ENCODE measurements at places on chromosomes 16 and 17.

GRCh38 chr16:1689853-1690252 is 11.8 kb downstream of the JPT2 start:
- H3K27me3 ChIP-seq: no peaks in the 10 kb centered on the region
- H3K4me3 ChIP-seq: no peak overlapping the region
- no peaks in the 10 kb centered on the region for H3K4me1 ChIP-seq

- H3K27ac ChIP-seq: no peak overlapping the region
- no peaks in the 10 kb centered on the region for H3K27me3 ChIP-seq
- H3K4me1 ChIP-seq: no peaks in the 10 kb centered on the region
- no peak for ATAC-seq
- H3K4me3 ChIP-seq: no peak overlapping the region
- H3K36me3 ChIP-seq: no peaks in the 10 kb centered on the region
These were observed 18.2 kb downstream of the NLRC5 start for GRCh38 chr16:57007530-57007929.

- H3K4me3 ChIP-seq: no peak overlapping the region
- H3K36me3 ChIP-seq: no peaks in the 10 kb centered on the region
- ATAC-seq: no peak
- H3K27ac ChIP-seq: no peak overlapping the region
These were observed 250.4 kb downstream of the MRTFB start for GRCh38 chr16:14321542-14321941.

GRCh38 chr17:62852195-62852594 is 44.1 kb upstream of the MARCHF10 start:
- H3K4me1 ChIP-seq: no peaks in the 10 kb centered on the region
- H3K4me3 ChIP-seq: no peak overlapping the region
- no peak for ATAC-seq
- H3K27me3 ChIP-seq: no peaks in the 10 kb centered on the region

DNA sequence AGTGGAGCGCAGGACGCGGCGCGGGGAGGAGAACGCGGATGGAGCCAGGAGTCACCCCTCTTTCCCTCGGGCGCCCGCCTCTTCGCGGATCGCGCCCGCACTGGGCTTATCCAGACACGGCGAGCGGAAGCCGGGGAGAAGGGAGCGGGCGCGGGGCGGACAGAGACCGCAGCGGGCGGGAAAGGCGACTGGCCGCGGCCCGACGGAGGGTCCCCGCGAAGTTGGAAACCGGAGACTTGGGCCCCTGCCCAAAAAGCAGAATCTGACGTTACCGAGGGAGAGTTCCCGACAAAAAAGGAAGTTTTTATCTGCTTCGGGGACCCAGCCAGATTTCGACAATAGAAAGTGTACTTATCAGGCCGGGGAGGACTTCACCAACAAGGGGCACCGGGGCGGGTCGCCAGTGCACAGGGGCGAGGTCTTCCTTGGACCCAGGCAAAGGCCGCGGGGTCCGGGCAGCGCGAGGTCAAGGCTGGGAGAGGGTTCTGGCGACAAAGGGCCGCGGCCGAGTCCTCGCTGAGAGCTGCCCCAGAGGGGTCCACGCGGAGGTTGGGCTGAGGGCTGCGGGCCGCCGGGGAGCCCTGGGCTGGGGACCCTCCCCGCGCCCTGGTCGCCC is 519 bp downstream of the ST6GALNAC2 start:
- no peak overlapping the region for H3K27ac ChIP-seq
- ATAC-seq: peak; percentile 26
- peak overlapping the region; percentile 32 for H3K4me3 ChIP-seq

GRCh38 chr16:54696970-54697369 is 233.7 kb upstream of the IRX5 start:
- H3K4me1 ChIP-seq: no peaks in the 10 kb centered on the region
- no peak overlapping the region for H3K27ac ChIP-seq
- no peak overlapping the region for H3K4me3 ChIP-seq
- ATAC-seq: no peak

- no peak for ATAC-seq
- no peak overlapping the region for H3K27ac ChIP-seq
- H3K27me3 ChIP-seq: peaks cover 35% of the 10 kb centered on the region
These were observed 9.0 kb upstream of the TBC1D3B start for GRCh38 chr17:36185416-36185815.

DNA sequence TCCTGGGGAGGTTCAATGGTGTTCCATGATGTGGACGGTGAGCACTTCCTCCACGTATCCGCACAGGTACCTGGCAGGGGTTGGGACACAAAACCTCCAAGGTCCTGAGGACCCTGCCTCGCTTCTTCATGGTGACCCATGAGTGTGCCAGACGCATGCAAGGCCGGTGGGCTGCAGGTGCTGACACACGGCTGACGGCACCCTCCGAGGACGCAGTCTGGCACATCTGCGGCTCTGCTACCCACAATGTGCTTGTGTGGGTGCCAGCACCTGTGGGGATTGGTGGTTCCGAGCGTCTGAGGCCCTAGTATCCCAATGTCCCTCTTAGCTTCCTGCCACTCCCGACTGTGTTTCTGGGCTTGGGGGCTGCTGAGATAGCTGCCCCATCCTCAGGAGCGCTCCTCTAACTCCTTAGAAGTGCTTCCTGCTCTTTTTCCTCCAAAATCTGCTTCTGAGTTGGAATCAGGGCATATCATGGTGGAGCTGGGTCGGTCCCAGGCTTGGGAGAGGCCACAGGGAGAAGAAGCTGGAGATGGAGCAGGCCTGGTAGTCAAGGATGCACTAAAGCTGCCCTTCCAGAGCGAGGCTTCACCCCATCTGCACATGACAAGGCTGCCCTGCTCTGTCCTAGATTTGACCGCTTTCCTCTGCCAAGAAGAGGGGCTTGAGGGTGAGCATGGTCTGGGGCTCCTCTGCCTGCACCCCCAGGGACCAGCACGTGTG is 1.6 kb downstream of the CYGB start:
- peak overlapping the region; percentile 56 for H3K4me3 ChIP-seq
- peaks cover 77% of the 10 kb centered on the region for H3K4me1 ChIP-seq
- no peaks in the 10 kb centered on the region for H3K36me3 ChIP-seq
- H3K27me3 ChIP-seq: peaks cover 50% of the 10 kb centered on the region

- peak; percentile 65 for ATAC-seq
- H3K27ac ChIP-seq: peak overlapping the region; percentile 14
- no peaks in the 10 kb centered on the region for H3K27me3 ChIP-seq
- peaks cover 77% of the 10 kb centered on the region for H3K4me1 ChIP-seq
These were observed 8.4 kb downstream of the ZNF652 start for GRCh38 chr17:49353607-49354006.

GRCh38 chr16:12098429-12099310 is 122.1 kb downstream of the SNX29 start:
- no peak for ATAC-seq
- no peaks in the 10 kb centered on the region for H3K4me1 ChIP-seq
- no peak overlapping the region for H3K27ac ChIP-seq
- H3K4me3 ChIP-seq: no peak overlapping the region

- H3K4me1 ChIP-seq: no peaks in the 10 kb centered on the region
- ATAC-seq: no peak
- H3K4me3 ChIP-seq: no peak overlapping the region
- no peak overlapping the region for H3K27ac ChIP-seq
- H3K27me3 ChIP-seq: peaks cover 6% of the 10 kb centered on the region
- no peaks in the 10 kb centered on the region for H3K36me3 ChIP-seq
These were observed 19.3 kb upstream of the ADCY9 start for GRCh38 chr16:4135537-4135936.

DNA sequence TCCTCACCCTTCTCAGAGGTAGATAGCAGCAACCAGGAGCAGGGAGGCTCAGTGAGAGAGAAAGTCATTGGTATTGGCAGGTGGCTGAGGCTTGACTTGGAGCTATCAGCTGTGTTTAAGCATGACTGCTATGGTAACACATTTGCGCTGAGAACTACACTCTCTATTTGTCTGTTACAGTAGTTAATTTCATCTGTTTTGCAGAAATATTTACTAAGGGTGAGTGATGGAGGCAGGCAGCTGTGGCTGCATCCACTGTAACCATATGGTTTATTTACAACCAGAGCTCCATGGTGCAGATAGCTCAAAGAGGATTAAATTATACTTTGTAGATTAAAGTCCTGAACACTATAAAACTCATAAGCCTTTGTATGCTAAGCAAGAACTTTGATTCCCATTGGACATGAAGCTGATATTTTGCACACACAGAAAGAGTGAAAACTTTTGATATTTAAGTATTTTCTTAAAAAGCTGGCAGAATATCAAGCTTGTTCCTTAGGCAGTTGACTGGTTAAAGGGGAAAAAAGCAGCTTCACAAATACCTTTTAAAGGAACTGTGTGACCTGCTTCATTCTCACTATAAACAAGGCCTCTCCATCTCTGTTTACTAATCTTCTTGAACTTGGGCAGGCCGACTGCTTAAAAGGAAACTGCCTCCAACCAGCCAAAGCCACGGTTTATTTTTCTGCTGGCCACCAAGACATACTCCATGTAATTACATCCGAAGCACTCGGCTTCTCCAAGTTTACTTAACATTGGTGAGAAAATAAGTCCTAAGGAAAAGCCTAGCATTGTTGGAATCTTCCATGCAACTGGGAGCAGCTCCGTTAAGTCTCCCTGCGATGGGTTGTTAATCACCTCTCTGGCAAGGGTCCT is 299.8 kb upstream of the ZFHX3 start:
- H3K27me3 ChIP-seq: peaks cover 7% of the 10 kb centered on the region
- no peaks in the 10 kb centered on the region for H3K36me3 ChIP-seq
- no peak overlapping the region for H3K4me3 ChIP-seq
- H3K4me1 ChIP-seq: no peaks in the 10 kb centered on the region
- no peak for ATAC-seq
- no peak overlapping the region for H3K27ac ChIP-seq

GRCh38 chr17:15350777-15351477 is 9.5 kb upstream of the TEKT3 start:
- ATAC-seq: peak; percentile 42
- H3K4me3 ChIP-seq: no peak overlapping the region
- H3K36me3 ChIP-seq: no peaks in the 10 kb centered on the region
- H3K27ac ChIP-seq: peak overlapping the region; percentile 74
- peaks cover under 1% of the 10 kb centered on the region for H3K27me3 ChIP-seq

DNA sequence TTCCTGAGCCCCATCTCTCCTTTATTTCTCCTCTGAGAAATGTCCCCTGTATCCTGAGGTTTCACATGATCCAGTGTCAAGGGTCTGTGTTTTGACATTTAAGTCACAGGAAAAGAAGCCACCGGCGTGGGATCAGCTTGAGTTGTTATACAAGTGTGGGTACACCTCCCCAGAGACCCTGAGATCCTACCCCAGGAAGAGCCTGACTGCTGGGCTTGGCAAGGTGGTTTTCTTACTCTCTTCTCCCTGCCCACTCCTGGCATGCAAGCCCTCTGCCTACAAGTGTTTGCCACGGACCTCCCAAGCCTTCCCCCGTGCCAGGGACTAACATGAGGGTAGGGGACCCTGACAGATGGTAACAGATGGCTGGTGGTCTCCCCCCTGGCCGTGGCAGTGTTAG is 2.8 kb upstream of the ARHGAP27 start:
- peaks cover 25% of the 10 kb centered on the region for H3K4me1 ChIP-seq
- H3K4me3 ChIP-seq: no peak overlapping the region
- peaks cover 69% of the 10 kb centered on the region for H3K36me3 ChIP-seq
- peaks cover 35% of the 10 kb centered on the region for H3K27me3 ChIP-seq
- no peak overlapping the region for H3K27ac ChIP-seq

GRCh38 chr17:58411408-58411894 is 5.9 kb downstream of the RNF43 start:
- no peak overlapping the region for H3K27ac ChIP-seq
- H3K36me3 ChIP-seq: no peaks in the 10 kb centered on the region

DNA sequence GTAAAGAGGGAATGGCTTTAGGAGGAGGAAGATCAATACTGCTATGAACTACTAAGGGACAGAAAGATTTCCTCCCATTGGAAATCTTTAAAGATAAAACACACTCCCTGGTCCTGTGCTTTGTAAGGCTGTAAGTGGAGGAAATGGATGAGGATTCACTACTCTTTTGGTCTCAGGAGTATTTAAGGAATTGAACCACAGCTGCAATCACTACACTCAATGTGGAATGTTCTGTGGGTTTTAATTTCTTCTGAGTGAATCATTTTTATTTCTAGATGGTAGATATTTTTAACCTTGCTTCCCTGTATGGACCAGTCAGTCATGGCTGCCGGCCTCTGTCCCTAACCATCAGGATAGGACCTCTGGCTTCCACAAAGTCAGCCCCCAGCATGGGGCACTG is 65.6 kb downstream of the SDR42E1 start:
- H3K4me1 ChIP-seq: no peaks in the 10 kb centered on the region
- peaks cover 4% of the 10 kb centered on the region for H3K27me3 ChIP-seq
- no peak for ATAC-seq
- H3K4me3 ChIP-seq: no peak overlapping the region
- no peak overlapping the region for H3K27ac ChIP-seq
